ENCODE measurements at places on chromosomes 7 and 10.

DNA sequence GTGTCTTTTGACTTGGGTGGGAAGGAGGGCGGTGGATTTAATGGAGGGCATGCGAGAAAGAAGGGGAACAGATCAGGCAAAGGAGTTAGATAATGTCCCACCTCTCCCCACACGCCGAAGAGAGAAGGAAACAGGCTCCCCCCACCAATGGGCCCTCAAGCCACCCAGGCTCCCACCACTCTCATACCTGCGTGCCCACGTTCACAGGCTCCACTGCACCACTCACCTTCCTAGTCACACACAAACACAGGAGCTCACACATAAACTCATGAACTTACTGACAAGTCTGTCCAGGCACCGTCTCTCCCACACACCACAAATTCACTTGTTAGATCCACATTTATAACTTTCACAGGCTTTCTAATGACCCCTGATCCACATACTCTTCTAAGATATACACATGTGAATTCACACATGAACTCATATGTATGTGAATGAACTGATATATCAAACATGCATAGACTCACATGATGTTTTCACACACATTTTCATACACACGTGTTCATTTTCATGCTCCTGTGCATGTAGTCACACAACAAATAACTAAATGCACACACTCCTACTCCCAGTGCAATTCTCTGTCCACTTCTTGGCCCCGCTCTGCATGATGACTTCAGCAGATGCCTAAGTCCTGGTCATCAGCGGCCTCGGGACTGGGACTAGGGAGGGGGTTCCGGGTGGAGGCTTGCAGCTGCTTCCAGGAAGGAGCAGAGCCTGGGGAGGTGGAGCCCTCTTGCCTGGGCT lies 1.5 kb downstream of the LZTS2 start:
- DNase-seq, result peak; percentile 98

GRCh38 chr7:127850195-127850594 lies 181.0 kb downstream of the LRRC4 start:
- DNase-seq, result no peak

GRCh38 chr10:97940534-97940933 lies 89.9 kb downstream of the CRTAC1 start:
- DNase-seq, result no peak

GRCh38 chr10:117755659-117756014 lies 213.1 kb downstream of the EMX2 start:
- no peak for DNase-seq

- no peak for DNase-seq
These were observed 118.9 kb downstream of the AUTS2 start for GRCh38 chr7:69717221-69717620.

All from dermis blood vessel endothelial cell (primary cell).